ENCODE measurements at places on chromosomes 16 and 17.
A peak's percentile ranks its signal among the peaks of the same experiment; 100 is the strongest.

GRCh38 chr16:9136596-9136995 lies 45.2 kb downstream of the HAPSTR1 start:
- no peak for DNase-seq

DNA sequence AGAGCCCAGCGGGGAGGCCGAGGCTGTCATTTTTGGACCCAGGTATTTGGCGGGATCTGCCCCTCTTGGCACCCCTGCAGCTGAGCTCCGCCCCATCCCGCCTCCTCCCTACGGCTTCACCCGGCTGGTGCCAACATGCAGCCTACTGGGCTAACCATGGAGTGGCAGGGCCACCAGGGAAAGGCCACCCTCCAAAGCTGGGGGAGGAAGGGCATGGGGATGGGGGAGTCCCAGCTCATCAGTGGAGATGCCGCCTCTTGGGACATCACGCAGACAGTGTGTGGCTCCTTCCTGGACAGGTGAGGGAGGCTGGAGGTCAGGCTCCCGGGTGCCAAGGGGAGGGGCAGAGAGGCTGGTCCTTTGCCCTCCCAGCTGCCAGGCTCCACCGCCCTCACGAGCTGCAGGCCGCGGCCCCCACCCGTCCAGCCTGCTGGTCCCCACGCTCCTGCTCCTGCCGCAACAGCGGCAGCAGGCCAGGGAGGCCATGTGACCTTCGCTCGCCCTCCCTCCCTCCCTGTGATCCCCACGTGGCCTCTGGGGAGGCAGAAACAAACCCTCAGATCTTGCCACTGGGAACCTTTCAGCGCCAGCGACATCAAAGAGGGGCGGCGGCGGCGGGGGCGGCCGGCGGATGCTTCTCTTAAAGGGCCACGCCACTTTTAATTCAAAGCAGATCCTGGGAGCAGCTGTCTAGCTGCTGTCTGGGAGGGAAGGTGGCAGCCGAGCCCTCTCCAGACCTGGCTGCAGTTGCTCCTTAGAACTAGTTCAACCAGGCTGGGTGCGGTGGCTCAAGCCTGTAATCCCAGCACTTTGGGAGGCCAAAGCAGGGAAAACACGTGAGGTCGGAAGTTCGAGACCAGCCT lies 6.8 kb upstream of the NOTUM start:
- DNase-seq = peak; percentile 70

DNA sequence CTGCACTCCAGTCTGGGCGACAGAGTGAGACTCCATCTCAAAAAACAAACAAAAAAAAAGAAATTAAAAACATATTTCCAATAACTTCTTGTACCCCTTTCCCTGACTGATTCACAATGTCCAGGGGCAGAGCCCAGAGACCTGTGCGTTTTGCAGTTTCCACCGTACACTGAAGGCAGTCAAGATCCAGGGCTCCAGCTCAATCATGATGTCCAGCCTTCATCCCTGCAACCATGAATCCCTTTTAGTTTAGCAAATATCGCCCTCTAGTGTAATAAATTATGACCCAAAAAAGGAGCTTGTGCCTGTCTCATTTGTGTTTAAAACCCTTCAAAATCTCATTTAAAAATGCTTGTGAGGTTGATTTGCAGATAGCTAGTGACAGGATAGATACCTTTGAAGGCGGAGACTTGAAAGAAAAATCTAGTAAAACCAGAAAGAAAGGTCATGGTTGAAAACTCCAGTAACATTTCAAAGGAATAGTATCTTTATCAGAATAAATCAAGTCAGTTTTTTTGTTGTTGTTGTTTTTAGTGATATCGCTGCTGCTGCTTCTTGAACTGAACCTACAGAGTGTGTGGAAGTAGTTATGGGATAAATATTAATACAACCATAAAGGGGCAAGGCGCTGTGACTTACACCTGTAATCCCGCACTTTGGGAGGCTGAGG lies 3.7 kb upstream of the ERN1 start:
- DNase-seq = peak; percentile 74

- DNase-seq = no peak
These were observed 38.1 kb downstream of the SREBF1 start for GRCh38 chr17:17798573-17799255.

DNA sequence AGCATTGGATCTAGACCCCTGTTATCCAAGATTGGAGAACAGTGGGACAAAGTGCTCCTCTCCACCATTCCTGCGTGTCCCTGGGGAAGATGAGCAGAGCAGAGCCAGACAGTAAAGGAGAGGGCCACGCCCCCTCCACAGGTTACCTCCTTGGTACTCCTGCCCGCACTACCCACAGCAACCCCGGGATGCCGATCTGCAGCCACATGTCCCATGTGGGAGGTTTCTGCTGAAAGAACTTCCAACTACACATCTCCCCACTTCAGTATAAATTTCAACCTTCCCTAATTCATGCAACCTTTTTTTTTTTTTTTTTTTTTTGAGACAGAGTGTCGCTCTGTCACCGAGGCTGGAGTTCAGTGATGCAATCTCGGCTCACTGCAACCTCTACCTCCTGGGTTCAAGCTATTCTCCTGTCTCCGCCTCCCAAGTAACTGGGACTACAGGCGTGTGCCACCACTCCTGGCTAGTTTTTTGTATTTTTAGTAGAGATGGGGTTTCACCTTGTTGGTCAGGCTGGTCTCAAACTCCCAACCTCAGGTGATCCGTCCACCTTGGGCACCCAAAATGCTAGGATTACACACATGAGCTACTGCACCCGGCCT lies 2.3 kb downstream of the RAB37 start:
- DNase-seq = no peak

- no peak for DNase-seq
These were observed 41.3 kb upstream of the BCAR1 start for GRCh38 chr16:75292691-75293090.

GRCh38 chr17:81518113-81518784 lies 5.7 kb upstream of the ACTG1 start:
- DNase-seq = no peak

- DNase-seq = no peak
These were observed 224.2 kb downstream of the C16orf78 start for GRCh38 chr16:49597796-49598195.

DNA sequence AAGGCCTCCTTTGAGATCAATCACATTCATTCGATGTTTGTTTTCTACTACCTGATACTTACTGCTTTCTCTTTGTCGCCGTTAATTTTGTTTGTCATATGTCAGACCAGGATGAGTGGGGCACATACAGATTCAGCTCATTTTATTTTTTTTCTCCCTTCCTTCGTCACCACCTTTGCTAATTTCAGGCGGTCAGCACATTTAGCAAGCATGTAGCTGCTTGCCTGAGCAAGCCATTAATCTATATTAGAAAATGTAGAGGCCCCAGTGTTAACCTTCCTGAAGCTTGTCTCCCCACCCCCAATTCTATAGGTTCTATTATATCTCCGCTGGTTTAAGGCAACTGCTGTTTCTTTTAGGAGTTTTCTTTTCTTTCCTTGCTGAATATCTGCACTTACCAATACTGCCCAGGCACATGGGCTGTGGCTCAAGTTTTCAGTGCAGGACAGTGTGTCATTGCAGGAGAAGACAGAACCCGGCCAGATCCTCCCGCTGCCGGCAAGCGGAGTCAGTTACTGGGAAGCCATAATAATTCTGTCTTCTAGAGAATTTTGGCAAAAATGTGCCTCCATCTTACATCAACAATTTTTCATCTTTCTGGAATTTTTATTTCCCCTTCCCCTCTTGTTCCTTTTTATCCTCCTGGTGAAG lies 714.3 kb downstream of the WWOX start:
- no peak for DNase-seq

GRCh38 chr17:60095381-60095780 lies 16.7 kb upstream of the HEATR6 start:
- DNase-seq = no peak

DNA sequence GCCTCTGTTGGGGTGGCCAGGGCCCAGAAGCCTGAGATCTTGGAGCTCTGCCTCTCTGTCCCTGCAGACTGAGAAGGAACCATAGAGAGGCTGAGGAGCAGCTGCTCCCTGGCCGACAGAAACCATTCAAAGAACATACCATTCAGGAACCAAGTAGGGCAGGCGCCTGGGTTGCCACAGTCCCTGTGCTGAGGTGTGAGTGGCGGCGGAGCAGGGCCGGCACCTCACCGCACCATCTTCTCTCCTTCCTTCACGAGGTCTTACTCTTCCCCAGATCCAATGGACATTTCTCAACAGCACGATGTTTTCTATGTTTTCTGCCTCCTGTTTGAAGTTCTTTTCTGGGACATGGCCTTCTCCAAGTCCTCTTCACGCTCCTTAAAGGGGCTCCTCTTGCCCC lies 22.8 kb upstream of the ALOX15 start:
- DNase-seq = no peak

DNA sequence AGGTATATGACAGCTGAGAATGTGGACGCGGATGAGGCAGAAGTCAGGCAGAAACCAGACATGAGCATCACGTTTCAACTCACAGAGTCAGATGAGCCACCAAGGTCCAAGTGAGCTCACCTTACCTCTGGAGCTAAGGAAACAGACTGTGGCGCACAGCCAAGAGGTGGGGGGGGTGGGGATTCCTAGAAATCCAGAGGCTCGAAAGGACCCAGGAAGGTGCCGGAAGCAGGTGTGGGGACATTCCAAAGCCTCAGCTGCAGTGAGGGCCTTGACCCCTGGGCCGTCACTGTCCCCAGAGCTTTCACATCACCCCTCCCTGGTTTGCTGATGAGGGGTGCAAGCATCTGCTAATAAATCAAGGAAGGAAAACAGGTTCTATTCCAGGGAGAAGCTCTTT lies 29.3 kb upstream of the RCVRN start:
- DNase-seq = no peak

DNA sequence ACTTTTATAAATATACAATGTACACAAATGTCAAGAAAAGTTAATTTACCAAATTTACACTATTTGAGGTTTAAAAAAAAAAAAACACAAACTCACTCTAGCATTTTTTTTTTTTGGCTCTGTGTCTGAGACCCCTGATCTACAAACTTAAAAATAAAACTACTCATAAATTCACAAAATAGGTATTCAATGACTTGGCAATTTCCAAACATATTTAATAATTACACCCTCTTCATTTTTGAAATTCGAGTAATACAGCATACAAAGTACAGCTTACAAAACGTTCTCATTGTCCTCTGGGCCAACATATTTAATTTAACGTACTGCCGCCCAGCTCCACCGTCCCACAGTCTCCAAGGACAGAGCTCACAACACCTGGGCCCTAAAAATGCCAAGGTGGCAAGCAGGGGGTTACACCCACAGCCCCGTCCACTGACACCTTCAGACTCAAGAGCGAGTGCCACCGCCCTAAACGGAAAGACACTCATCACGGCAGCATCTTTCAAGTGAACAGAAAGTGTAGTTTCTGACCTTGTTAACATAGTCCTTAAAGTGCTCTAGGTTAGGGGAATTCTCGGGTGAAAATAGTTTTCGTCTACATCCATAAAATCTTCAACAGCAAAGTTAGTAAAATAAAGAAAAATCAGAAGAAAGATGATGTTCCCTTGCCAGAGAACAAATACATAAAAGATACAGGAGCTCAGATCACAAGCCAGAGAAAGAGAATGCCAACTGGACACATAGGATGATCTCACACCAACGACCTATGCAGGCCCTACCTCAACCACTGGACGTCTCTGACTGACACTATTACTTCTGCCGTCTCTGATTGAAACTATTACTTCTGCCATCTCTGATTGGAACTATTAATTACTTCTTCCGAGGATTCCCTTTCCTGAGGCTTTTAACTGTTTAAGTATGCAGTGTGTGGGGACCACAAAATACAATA lies 4.2 kb downstream of the ADCY9 start:
- no peak for DNase-seq

- no peak for DNase-seq
These were observed 1.5 kb upstream of the SOX8 start for GRCh38 chr16:979859-980594.

DNA sequence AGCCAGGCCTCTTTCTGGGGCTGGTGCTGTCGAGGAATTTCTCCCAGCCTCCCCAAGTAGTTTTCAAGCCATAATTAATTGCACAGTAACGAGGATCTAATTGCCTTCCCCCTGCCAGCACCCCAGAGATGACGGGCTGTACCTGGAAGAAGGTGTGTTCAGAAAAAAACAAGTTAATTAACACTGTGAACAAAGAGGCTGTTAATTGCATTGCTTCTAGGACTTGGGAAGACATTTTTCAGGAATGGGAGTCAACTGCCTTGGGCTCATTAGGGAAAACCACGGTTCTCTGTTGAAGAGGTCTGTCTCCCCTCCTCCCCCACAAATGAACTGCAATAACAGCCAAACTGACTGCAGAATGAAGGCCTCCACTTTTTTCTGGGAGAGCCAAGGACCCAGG lies 176.7 kb downstream of the CCT6B start:
- DNase-seq = no peak

DNA sequence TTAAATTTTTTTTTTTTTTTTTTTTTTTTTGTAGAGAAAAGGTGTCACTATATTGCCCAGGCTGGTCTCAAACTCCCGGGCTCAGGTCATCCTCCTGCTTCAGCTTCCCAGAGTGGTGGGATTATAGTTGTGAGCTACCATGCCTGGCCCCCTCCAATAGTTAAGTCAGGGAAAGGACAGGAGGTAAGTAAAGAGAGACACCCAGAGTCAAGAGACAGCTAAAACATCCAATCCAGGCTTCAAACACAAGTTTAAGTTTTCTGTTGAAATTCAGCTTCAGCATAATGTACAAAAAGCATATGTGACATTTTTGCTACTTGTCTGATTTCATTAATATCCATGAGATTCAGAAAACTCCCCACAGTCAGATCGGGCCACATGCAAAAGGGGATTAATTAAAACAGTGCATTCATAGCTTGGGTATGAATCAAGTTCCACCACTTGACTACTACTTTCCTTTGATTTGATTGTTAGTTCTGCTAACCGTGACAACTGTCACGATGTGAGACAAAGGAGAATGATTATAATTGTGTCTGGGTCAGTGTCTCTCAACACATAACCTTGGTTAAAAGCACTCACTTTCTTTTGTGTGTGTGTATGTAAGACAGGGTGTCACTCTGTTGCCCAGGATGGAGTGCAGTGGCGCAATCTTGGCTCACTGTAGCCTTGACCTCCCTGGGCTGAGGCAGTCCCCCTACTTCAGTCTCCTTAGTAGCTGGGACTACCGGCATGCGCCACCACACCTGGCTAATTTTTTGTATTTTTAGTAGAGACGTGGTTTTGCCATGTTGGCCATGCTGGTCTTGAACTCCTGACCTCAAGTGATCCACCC lies 184.9 kb downstream of the PARN start:
- DNase-seq = no peak

DNA sequence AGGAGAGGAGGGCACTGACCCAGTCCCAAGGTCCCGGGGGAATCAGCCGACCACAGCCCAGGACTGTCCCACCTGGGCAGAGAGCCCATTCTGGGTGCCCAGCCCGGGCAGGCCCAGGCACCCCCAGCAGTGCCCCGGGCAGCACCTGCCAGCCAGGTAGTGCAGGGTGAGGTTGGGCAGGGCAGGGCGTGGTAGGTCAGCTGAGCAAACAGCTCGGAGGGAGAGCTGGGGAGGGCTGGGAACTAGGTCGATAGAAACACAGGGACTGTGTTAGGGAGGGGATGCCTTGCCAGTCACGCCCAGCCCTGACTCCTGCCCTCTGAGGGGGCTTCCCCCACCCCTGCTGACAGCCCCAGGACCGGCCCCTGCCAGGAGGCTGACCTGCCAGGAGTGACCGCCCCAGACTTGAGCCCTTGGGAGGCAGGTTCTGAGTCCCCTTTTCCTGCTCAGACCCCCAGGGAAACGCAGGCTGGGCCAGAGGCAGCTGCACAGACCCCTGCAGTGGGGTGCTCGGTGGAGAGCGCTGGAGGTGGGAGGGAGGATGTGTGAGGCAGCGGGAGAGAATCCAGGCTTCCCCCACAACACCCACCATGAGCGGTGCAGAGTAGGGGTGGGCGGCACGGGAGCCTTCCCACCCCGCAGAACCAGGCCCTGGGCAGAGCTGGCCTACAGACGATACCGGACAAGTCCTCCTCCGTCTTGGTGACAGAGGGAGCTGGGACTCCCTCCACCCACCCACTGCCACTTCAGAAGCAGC lies 4.7 kb downstream of the HS3ST6 start:
- no peak for DNase-seq
